Effector CD4-positive, alpha-beta T cell (primary cell): ENCODE measurements at places on chromosomes 2 and 18.
A peak's percentile ranks its signal among the peaks of the same experiment; 100 is the strongest.

DNA sequence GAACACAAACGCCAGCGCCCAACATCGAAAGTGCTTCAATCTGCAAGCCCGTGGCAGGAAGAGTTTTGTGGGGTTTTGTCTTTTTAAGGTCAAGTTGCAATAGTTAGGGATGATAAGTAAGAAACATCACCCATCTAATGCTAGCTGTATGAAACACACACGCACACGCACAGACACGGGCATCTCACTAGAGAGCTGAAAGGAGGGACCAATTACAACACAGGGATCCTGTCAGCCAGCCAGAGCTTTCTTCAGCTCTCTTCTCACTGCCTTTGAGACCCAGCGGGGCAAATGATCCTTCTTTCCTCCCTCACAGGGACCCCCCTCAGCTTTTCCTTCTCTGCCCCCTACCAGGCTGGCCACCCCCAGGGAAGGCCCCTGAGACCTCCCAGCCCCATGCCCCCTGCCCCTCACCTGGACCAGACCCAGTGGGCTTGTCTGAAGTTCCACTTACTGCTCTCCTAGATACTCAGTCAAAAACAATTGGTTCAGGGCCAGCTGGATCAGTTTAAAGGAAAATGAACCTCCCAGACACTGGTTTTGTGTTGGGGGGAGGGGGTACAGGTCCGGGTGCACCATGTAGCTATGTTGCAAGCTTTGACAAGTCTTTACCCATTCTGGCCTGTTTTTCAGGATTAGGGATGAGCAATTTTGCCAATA is 17.9 kb downstream of the CYP26B1 start:
- DNase-seq, result no peak

GRCh38 chr18:56423626-56424025 is 214.8 kb downstream of the TXNL1 start:
- no peak for DNase-seq

DNA sequence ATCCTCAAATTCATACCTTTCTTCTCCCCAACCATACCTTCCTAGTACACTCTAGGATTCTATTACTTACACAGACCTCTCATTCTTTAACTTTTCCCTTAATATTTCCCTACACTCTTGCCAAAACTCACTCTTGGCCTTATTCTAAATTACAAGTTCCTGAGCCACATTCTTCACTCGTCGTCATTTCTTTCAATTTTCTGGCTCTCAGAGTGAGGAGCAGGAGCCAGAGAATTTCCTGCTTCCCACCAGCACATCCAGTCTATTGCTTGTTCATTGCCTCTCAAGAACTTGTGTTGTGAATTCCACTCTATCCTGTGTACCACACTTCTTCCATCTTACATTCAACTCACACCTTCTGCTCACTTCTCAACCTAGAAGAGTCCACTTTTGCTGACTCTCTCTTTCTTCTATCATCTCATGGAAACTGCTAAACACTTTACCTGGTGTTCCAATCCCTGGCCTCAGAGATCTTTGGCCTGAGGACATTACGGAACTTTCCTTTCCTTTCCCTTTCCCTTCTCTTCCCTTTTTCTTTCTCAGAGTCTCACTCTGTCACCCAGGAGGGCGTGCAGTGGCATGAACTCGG is 171.6 kb downstream of the PLCL1 start:
- no peak for DNase-seq

DNA sequence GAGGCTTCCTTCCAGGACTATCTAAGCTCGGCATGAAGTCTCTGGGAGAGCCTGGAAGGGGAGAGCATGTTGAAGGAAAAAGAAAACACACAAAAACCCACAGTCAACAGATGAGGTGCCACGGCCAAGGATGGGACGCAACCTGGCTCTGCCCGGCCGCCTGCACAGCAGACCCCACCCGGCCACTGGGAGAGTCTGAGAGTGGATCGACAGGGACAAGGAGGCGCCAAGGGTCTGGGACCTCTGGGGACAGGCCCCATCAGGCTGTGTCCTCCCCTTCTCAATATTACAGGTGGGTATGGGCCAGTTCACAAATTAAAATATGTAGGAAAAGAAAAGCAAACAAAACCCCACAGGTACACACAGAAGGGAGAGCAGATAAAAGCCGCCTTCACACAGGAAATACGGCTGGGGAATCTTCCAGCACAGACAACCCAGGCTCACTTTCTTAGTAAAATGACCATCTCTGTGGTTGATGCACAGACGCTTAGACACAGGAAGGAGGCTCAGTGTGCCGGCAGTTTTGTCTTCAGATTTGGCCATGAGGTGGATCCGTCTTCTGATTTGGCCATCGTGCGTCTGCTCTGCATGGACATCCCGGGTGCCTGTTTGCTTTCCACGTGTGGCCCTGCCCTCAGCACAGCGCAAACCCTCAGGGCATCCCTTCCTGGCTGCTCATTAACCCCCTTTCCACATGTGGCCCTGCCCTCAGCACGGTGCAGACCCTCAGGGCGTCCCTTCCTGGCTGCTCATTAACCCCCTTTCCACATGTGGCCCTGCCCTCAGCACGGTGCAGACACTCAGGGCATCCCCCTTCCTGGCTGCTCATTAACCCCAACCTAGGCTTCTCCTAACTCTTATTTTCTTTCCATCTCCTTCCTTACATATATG is 138.4 kb downstream of the EIPR1 start:
- DNase-seq, result no peak

DNA sequence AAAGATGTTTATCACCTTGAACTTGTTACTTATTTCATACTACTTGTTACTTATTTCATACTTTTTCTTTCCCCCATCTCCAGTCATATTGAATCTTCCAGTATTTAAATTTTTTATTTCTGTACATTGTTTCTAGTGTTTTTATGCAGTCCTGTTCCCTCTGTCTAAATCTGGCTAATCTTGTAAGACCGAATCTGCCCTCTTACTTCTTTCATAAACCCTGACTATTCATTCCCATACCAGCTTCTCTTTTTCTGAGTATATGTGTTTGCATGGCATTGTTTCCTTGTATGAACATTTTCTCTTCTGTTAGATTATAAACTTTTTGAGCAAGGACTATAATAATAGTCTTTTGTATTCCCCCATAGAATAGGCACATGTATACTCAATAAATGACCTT is 131.7 kb downstream of the TAF4B start:
- no peak for DNase-seq

GRCh38 chr2:74374509-74375205 is 5.5 kb downstream of the DCTN1 start:
- no peak for DNase-seq

- no peak for DNase-seq
Measured at GRCh38 chr2:217222309-217222910, 362.5 kb upstream of the TNP1 start.

DNA sequence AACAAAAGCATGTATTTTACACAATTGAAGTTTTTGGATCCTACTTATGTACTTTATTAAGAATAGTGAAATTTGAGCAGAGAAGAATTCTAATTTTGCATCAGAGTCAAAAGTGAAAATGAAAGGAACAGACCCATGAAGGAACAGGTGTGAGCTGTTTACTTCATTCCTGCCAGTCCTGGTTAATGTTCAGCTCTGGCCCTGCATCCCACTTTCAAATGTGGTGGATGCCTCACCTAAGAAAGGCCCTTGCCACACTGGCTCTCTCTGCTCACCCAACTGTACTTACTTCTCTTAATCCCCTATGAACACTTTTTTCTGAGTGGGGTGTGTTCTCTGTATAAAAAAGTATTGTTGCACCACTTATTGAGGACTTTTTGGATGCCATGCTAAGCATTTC is 22.2 kb downstream of the FAM110C start:
- no peak for DNase-seq

GRCh38 chr2:21175895-21176646 is 52.3 kb downstream of the TDRD15 start:
- DNase-seq, result no peak

- no peak for DNase-seq
Measured at GRCh38 chr2:218780851-218781690, 876 bp upstream of the CYP27A1 start.

DNA sequence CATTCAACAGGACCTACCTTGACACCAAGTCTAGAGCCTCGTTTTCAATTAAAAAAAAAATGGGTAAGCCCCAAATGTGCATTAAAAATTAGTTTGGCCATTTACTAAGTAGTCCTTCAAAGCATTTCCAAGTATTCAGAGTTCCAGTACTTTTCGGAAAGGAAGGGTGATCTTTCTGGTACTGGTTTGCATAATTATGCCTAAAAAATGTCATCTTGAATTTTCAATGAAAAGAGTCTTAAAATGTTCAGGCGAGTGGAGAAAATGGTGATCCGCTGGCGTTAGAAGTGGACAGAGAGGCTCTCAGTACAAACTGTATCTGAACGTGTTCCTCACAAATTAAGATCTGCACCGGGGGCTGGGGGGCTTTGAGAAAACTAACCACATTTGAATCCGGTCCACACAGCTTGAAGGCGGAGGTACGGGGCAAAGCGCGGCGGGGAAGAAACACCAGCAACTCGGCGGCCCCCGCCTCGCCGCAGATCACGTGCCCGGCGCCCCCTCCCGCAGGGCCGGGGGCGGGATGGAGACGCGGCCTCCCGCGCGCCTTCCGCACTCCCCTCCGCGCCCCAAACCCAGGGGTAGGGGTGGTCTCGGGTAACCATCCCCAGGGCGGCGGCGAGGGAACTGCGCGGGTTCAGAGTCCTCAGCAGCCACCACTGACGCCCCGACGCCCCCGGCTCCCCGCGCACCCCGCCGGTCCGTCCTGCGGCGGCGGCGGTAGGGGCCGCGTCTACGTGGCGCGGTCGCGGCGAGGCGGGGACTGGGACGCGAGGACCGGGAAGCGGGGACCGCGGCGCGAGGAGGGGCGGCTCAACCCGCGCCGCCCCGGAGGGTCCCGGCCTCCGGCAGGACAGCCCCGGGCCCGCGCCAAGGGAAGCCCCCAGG is 564 bp downstream of the LPIN2 start:
- peak; percentile 48 for DNase-seq

- DNase-seq, result no peak
Measured at GRCh38 chr18:55152801-55153200, 193.5 kb upstream of the CCDC68 start.

GRCh38 chr2:215528555-215528954 is 92.7 kb upstream of the FN1 start:
- DNase-seq, result no peak

DNA sequence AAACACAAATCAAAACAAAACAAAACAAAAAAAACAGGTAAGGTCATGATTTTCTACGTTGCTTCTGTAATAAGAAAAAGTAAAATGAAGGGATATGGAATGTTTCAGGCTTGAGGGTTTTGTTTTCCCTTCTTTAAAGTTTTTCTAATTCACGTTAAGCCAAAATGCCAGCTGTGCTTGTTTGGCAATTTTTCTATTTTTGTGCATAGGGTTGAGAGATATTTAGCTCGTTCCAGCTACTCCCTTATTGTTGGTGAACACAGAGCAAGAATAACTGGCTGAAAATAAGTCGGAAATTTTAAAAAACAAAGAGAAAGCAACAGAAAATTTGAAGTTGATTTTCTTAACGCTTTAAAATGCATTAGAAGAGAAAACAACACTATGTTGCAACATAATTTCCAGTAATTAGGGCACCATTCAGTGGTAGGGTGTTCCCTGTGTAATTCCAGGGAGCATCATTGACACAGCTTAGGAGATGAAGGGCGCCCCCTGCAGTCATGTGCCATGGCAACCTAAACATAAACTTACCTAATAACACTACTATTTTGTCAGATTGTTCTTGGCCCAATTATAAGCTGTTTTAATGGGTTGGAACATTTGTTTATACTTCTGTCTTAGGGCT is 99.5 kb downstream of the DTNA start:
- no peak for DNase-seq

- DNase-seq, result no peak
Measured at GRCh38 chr18:43192408-43192807, 76.9 kb upstream of the RIT2 start.

- DNase-seq, result no peak
Measured at GRCh38 chr18:9211955-9212354, 75.4 kb downstream of the ANKRD12 start.

DNA sequence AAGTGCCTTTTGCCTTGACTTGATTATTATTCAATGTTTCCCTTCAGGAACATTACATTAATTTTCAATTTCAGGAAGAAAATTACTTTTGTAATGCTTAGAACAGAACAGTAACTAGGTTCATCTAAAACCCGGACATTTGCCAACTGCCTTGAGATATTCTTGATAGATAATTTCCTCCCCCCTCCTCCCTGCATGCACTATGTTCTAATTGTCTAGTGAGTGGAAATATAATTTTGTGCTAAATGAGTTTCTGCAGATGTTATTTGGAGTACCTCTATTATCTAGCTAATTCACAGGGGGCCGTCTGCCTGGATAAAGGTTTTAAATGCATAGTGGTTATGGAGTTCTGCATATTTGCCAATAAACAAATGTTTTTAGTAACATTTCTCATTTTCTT is 200.3 kb upstream of the SLC39A10 start:
- DNase-seq, result no peak

GRCh38 chr2:144405321-144405720 is 114.6 kb downstream of the ZEB2 start:
- DNase-seq, result no peak

DNA sequence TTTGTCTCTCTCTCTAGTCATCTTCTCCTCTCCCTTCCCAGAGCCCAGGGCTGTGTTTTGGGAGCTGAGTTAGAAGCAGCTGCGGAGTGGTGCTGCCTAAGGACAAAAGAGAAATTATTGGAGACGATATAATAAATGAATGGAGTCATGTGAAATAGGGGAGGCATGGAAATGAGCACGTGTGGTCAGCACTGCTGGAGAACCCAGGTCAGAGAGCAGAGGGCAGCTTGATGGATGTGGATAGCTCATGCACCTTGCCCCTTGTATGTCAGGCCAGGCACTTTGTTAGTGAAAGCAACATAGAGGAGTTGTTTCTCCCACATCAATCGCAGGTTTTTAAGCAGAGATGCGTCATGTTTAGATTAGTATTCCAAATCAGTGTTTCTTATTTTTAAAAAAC is 15.7 kb downstream of the TTR start:
- no peak for DNase-seq

DNA sequence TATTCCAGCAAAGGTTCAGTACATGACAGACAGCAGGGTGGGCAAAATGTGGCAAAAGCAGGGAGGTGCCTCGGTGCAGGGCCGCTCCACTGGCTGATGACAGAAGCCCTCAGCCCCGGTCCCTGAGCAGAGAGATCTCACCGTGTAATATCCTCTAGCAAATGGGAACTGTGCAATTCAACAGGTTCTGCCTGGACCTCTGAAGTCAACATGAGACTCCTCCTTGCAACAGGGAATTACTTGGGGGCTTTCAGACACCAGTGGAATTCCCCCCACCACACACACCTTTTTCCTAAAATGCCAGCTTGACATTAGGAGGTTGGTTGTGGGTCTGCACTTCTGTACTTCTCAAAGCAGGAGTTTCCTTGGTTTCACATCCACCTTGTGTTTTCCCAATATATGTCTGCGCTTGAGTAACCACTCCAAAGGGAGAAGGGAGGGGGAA is 50.8 kb downstream of the SPRED2 start:
- no peak for DNase-seq

GRCh38 chr18:76454418-76454817 is 40.6 kb downstream of the ZNF516 start:
- no peak for DNase-seq
